PC-9 (cell line): ENCODE measurements at places on chromosomes 4 and X.

GRCh38 chrX:74251006-74251930 is 52.7 kb upstream of the ZCCHC13 start:
- peak; percentile 10 for DNase-seq

GRCh38 chr4:22187203-22187820 is 238.7 kb upstream of the KCNIP4 start:
- DNase-seq: no peak

- DNase-seq: no peak
Measured at GRCh38 chr4:8872402-8873291, 1.0 kb upstream of the HMX1 start.

DNA sequence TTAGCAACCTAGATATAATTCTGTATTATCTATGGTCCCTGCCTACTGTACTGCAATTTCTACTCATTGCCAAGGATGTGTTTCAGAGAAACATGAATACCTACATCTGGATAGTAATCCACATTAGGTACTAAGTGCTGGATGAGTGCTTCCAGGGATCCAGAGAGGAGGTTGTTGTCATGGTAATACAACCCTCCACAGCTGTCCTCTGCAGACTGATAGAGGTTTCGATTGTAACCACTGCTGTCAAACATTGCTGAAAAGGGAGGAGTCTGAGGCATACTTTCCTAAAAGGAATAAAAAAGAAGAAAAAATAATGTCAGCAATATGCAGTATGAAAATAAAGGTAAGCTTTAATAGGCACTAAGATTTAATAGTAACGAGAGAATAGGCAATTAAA is 12.5 kb downstream of the RASGEF1B start:
- no peak for DNase-seq

DNA sequence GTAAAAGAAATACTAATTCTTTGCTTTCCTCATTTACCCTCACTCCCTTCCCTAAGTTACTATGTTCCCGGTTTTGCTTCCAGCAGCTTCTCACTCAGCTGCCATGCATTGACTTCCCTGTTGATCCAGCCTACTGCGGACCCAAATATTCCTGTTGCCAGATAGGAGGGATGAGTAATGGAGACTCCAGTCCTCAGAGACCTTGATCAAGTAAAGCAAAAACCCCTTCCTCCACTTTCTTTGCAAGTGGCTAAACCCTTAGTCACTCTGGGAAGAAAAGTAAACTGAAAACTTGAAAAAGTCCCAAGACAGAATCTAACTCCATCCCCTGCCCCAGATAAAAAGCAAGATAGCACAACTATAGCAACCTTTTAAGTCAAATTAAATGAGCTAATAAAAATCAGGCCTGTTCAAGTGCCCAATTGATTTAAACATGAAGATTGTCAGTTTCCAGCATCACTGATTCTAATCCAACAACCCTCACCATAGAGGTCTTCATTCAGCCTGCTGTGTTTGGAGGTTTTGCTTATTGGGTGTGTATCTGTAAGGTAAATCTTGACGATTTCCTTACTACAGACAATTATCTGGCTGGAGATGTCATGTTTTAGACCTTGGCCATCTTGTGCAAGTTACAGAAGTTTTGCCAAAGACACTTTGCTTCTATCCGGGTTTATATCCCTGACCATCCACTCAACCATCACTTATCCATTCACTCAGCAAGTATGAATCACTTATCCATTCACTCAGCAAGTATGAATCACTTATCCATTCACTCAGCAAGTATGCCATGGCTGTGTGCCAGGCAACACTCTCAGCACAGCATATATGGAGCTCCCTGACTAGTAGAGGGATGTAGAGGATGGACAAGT is 17.6 kb downstream of the FGFBP1 start:
- DNase-seq: peak; percentile 92

DNA sequence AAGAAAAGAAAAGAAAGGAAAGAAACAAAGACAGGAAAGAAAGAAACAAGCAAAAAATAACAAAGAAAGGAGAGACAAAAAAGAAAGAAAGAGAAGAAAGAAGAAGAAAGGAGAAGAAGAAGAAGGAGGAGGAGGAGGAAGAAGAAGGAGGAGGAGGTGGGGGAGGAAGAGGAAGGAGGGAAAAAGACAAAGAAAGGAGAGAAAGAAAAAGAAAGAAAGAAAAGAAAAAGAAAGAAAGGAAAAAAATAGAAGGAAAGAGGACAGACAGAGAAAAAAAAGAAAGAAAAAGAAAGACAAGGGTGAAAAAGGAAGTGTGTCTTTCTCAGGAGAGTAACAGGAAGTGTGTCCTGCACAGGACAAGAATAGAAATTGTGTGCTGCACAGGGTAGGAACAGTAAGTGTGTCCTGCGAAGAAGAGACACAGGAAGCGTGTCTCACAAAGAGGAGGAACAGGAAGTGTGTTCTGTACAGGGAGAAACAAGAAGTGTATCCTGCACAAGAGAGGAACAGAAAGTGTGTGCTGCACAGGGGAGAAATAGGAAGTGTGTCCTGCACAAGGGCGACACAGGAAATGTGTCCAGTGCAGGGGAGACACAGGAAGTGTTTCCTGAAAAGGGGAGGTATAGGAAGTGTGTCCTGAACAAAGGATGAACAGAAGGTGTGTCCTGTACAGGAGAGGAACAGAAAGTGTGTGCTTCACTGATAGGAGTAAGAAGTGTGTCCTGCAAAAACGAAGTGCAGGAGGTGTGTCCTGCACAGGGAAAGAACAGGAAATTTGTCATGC is 101.2 kb downstream of the ARSF start:
- DNase-seq: no peak

GRCh38 chr4:85610450-85610849 is 135.5 kb downstream of the ARHGAP24 start:
- DNase-seq: no peak

- DNase-seq: no peak
Measured at GRCh38 chrX:150849486-150849885, 49.0 kb downstream of the CD99L2 start.

DNA sequence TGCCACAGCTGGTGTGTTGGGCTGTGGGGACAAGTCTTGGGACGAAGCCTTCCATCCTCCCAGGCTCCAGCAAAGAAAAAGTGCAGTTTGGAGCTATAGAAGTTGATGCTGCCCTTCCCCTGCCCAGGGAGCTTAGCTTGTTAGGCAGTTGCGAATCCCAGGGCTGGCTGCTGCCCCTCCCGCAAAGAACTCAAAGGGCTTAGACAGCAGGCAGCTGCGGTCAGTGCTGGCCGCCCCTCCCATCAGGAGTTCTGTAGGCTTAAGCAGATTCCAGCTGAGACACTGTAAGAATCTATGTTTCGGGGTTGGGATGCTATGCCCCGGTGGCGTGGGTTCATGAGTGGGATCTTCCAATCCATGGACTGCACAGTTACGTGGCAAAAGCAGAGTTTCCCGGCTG is 956.7 kb downstream of the GLUD2 start:
- no peak for DNase-seq

- no peak for DNase-seq
Measured at GRCh38 chrX:91066104-91066503, 368.5 kb upstream of the PABPC5 start.

GRCh38 chrX:150370589-150371312 is 7.6 kb downstream of the MAMLD1 start:
- DNase-seq: no peak
